ENCODE measurements at places on chromosomes 4 and X.

GRCh38 chr4:171239196-171239595 lies 574.0 kb upstream of the GALNTL6 start:
- no peak for DNase-seq

DNA sequence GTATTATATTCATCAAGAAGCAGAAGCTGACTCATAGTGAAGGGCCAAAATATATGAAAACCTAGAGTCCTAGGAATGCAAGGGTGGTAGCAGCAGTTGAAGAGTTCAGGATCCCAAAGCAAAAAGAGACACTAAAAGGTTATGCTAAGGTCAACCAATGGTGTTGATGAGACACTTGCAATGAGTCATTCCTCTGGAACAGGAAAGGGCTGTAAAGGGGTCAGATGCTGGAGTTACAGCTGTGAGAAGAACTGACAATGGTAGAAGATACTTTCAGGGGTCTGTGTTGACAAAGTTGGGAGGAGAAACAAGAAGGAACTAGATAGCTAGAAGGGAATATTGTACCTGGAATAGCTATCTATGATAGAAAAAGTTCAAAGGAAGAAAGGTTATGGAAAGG lies 47.5 kb downstream of the ZGRF1 start:
- no peak for DNase-seq

- DNase-seq, result no peak
Measured at GRCh38 chr4:16034010-16034748, 49.6 kb downstream of the PROM1 start.

DNA sequence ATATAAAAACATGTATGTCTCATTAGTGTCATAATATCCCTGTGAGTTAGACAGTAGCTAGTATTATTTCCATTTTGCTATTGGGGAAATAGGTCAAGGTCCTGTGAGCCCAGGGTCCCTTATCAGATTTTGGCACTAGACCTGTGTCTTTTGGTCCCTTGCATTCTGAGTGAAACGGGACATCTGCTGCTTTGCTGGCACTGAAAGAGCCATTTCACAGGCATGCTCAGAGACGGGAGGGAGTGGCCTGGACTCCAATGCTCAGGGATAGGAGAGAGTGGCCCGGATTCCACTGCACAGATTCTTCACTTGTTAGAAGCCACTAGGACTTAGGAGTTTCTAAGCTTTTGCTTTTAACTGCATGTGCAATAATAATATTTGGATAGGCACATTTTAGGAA lies 177.2 kb downstream of the TSPAN5 start:
- DNase-seq, result no peak

DNA sequence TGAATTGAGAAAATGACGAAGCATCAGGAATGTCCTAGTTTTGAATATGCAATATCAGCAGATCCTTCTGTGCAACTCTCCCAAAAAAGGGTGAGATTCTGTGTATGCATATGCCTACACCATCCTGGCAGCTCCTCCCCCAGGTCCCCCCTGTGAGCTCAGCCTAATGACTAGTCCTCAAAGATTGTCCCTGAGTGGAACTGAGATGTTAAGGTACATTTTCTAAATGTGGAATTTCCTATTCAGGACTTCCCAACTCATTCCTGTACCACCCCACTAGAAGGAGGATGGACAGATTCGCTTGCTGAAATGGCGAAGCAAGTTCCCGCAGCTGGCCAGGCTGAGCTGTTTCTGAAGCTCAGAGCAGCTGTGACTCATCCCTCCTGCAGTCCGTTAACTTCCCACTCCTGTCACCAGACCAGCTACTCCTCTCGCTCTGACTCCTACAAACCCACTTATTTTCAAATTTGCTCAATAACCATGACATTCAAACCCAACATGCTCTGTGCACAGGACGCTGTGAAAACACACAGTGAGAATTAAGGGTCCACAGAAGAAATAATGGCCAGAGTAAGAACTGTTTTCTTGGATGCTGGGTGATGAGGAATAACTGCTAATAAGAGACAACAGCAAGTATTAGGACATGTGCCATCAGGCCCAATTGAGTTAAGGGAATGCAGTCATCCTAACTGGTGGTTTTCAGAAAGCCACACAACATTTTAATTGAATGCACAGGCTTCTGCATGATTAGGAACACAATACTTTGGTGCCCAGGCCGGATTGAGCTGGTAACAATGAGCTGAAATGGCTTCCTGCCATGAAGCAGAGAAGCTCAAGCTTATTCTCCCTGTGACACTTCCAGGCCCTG lies 40.0 kb upstream of the IRF2 start:
- peak; percentile 24 for DNase-seq

DNA sequence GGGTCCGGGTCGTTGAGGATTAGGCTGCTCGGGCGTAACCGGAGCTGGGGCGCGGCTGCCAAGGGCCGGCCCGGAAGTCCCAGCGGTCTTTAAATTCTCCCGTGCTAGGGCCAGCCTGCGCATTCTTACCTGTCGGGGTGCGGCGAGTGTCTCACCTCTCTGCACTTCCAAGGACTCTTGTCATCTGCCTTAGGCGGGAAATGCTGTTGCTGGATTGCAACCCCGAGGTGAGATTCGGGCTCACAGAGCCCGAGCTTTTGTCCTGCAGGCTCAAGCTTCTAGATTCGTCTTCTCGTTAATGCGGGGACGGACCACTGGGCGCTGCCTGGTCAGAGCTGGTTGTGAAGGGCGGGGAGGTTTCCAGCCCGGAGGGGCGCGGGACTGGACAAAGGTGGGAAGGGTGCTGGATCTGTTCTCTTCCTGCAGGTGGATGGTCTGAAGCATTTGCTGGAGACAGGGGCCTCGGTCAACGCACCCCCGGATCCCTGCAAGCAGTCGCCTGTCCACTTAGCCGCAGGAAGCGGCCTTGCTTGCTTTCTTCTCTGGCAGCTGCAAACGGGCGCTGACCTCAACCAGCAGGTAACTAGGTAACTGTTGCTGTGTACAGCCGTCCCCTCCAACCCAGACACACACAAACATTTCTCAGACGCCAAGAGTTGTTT lies at the start of gene ANKRD37:
Gene ANKRD37 (plus strand): TSS at position 118 of the 662 bp plus-strand sequence. CDS start 83 bp downstream, at position 201.
- no peak for DNase-seq

- no peak for DNase-seq
Measured at GRCh38 chr4:152965611-152966010, 29.5 kb downstream of the FHDC1 start.

DNA sequence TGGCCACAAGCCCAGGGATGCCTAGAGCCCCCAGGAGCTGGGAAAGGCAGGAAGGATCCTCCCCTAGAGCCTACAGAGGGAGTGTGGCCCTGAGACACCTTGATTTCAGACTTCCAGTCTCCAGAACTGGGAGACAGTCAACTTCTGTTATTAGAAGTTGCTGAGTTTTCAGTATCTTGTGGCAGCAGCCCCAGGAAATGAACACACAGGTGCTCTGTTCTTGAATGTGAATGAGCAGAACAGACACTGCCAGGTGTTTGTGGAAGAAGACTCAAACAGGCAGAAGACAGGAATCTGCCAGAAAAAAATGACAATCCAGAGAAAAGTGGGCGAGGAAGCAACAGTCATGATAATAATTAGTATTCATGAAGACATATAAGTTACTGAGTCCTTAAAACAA lies 64.5 kb upstream of the STS start:
- DNase-seq, result no peak

GRCh38 chrX:51144828-51145442 lies 187.7 kb upstream of the NUDT10 start:
- no peak for DNase-seq
